Thoracic aorta (tissue), 2 donors: ENCODE measurements at places on chromosomes 11 and 22. TPM values are rescaled to one million over a fixed set of nuclear protein-coding genes. Genes with fewer than 3 reads are reported as not detected.
A peak's percentile ranks its signal among the peaks of the same experiment; 100 is the strongest.

- no peak for DNase-seq
Measured at GRCh38 chr11:126930091-126930841, 70.3 kb downstream of the KIRREL3 start.

DNA sequence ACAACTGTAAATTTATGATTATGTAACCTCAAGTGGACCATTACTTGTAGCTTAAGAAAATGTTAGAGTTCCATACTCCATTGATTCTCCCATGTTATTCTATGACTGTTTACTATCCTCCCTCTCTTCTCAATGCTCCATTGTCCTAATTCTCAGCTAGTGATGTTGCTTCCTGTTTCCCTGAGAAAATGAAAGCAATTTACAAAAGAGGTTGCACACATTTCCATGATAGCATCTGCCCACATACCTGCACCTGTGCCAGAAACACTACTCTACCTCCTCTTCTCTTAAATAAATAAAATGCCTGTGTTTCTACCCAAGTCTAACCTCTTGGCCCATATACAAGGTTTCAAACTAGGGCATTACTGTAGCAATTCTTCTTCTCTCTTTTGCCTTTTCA is 1620.9 kb downstream of the FAM181B start:
- DNase-seq, result no peak

- no peak for DNase-seq
Measured at GRCh38 chr11:128695539-128696221, 1.8 kb downstream of the FLI1 start.

GRCh38 chr11:47589977-47590861 is 3.7 kb downstream of the FAM180B start:
- no peak for DNase-seq

GRCh38 chr11:17798253-17798652 is 63.7 kb downstream of the KCNC1 start:
- no peak for DNase-seq

DNA sequence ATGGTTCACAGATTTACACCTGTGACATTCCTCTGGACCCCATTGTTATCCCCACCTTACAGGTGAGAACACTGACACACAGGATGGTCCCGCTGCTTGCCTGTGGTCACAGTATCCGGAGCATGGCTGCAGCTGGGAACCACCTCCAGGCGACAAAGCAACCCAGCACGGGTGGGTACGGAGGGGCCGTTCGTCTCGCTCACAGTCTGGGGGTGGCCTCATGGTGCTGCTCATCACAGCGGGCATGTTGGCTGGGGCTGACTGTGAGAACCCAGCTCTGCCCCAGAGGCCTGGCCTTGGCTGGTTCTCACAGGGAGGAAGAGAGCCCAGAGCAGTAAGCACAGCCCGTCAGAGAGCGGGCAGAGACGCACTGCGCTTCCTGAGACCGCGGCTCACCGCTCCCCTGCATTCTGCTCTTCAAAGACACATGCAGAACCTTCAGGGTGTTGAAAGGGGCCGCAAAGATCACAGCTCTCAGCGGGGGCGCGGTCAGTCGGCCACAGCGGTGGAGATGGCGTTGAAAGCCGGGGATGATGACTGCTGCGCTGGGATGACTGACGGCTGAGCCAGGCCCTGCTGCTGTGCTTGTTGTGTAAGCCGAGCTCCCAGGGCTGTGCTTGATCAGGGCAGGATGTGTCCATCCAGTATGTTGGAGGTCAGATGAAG is 423.0 kb downstream of the BRD1 start:
- no peak for DNase-seq

DNA sequence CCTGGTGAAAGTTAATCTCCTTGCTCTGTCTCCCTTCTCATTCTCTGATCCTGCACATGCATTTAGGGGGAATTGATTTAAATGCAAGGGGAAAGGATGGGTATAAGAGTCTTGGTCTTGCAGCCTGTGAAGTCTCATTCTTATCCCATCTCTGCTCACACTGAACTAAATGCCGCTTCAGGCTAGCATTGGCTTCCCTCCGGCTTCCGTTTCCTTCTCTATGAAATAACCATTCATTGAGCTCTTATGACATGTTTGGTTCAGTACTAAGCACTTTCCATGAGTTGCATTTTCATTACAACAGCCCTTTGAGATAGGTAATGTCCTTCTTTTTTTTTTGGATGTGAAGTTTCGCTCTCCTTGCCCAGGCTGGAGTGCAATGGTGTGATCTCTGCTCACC is 5.6 kb downstream of the ZBTB16 start:
- no peak for DNase-seq

THAP12 gene
- 38.0 TPM for total RNA-seq

- no peak for DNase-seq
Measured at GRCh38 chr22:41949297-41949965, 2.5 kb upstream of the CENPM start.

FGF4 gene
- total RNA-seq, result not detected

MMP10 gene
- not detected for total RNA-seq

CABP4 gene
- total RNA-seq, result 5.3 TPM

GRCh38 chr22:46869329-46869728 is 106.9 kb downstream of the TBC1D22A start:
- DNase-seq, result no peak

RIMBP3B gene
- not detected for total RNA-seq

UFD1 gene
- 32.0 TPM for total RNA-seq

GRCh38 chr11:18588297-18589252 is at the start of gene UEVLD:
TSS of gene UEVLD (minus strand) at chr11:18588734. CDS start at chr11:18588654, 80 bp downstream.
- peak; percentile 51 for DNase-seq

DNA sequence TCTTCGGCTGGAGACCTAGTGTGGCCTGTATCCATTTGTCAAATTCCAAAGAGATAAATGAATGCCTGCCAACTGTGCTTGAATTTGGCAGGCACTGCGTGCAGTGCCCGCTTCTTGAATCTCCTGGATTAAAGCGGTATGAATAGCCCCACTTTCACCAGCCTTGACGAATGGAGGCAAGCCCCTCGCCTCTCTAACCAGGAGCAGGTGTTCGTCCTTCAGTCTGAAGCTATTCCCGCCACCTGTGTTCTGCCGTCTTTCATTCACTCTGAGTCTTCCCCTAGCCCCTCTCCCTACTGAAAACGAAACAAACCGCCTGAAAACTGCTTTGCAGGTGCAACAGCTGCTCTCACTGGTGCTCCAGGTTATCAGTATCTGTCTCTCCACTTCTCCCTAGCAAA is 11.2 kb downstream of the NLRP14 start:
- DNase-seq, result no peak

GRCh38 chr11:114052160-114052559 is 7.4 kb upstream of the ZBTB16 start:
- no peak for DNase-seq

SLC25A22 gene
- total RNA-seq, result 10.7 TPM

DNA sequence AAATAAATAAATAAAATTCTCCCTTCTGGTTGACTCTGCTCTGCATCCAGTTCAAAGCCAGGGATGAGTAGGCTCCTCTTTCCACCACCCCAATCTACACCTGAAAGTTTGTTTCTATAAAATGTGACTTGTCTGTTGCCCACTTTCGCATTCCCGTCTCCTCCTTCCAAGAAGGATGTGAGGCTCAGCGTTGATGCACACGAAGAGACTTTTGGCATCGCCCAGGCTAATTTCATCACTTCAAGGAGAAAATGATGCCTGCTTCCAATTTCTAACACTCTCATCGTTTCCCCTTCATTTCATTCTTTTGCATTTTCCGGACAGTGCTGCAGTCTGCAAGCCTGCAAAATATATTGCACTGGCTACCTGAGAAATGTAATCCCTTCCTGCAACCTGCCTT is 3.9 kb downstream of the MPPED1 start:
- DNase-seq, result no peak

DNA sequence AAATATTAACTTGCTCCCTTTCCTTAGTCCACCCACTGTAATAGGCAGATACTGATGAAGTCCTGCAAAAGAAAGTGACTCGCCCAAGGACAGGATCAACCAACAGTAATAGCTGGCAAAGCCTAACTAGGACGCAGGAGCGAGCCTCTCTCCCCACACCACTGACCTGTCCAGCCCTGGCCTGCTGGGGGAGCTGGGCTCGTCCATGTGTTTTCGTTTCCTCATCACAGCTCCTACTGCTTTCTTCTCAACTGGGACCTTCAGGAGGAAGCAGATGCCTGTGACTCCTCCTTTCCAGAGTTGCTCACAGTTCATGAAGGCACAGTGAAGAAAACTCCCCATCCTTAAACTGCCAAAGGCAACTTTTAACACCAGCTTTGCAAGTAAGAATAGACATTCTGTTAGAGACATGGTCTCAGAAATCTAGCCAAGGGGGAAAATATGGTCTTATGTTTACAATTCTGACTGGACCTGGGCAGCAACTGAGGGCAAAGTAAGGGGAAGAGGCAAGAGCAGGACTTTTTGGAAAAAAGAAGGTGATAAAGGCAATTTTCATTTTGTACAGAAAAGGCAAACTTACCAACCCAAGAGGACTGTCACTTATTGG is 11.6 kb upstream of the GPHA2 start:
- no peak for DNase-seq

DNA sequence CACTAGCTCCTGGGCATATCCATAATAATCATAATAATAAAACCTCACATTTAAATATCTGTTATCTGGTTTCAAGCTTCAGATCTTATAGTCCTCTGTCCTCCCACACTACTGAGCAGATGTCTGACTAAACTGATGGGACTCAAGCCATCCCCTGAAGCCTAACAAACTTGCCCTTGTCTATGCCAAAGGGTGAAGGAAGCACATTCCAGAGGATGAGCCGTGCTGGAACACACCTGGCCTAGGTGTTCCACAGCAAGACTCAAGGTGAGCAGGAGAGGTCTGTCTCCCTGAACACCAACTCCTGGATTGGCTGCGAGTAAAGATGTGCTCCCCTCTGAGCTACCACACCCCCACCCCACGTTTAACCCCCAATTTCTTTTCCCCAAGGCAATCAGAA is 14.7 kb downstream of the SCUBE2 start:
- DNase-seq, result no peak

GRCh38 chr11:120210626-120211521 is at the start of gene OAF:
TSS of gene OAF (plus strand) at chr11:120211032. CDS start at chr11:120211280, 248 bp downstream.
- no peak for DNase-seq

SYT7 gene
- not detected for total RNA-seq
